ENCODE measurements at places on chromosomes 3 and 15.

DNA sequence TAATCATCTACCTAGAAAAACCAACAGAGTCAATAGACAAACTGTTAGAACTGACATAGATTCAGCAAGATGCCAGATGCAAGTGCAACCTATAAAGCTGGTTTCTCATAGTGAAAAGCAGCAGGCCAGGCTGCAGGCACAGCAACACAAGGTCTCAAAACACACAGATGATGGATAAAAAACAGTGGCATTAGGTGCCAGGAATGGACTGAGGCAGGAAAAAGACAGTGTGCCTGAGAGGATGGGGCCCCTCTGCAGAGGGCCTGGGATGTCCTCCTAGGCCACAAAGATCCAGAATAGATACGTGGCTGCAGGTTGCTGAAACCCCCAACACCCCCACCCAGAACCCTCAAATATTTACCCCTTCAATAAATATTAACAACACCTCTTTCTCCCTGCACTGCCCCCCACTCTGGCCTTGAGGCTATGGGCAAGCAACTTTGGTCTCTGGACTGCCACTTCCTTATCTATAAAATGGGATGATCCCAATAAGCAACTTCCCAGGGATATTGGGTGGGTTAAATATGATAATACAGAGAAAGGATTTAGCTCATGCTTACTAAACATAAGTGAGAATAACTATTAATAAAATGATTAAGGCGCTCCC is 35.2 kb upstream of the FGD5 start:
- no peak for DNase-seq

GRCh38 chr15:77630956-77631744 is 1.6 kb downstream of the LINGO1 start:
- DNase-seq, result no peak

- no peak for DNase-seq
Measured at GRCh38 chr3:184368116-184368515, 6.6 kb downstream of the POLR2H start.

- no peak for DNase-seq
Measured at GRCh38 chr3:29486096-29486495, 205.2 kb downstream of the RBMS3 start.

- no peak for DNase-seq
Measured at GRCh38 chr15:96350934-96351724, 20.6 kb downstream of the NR2F2 start.

DNA sequence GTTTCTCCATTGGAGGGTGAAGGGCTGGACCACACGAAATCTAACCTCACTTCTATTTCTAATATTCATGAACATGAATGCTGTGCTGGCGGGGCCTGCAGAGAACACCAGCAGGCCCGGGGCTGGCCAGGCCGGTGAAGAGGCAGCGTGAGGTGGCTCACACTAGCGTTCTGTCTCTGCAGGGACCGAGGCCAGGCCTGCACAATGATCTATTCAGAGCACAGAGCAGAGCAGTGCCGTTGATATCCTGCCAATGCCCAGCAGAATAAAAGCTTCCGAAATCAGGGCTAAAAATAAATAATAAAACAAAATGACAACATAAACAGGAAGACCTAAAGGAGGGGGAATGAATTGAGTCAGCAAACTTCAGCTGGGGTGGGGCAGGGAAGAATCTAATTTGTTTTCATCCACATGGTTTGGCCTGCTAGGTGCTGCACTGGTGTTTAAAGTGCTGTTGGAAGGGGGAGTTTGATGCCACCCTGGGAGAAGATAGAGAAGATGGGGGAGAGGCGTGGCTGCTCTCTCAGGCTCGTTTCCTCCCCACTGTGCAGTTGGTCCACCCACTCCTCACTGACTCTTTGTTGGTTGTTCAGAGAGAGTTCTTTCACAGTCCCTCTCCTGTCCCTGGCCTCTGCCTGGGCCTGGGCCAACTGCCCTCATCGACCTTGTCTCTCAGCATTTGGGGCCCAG is 837.1 kb downstream of the AGBL1 start:
- no peak for DNase-seq

GRCh38 chr3:127660621-127661251 is 12.0 kb upstream of the ABTB1 start:
- no peak for DNase-seq

DNA sequence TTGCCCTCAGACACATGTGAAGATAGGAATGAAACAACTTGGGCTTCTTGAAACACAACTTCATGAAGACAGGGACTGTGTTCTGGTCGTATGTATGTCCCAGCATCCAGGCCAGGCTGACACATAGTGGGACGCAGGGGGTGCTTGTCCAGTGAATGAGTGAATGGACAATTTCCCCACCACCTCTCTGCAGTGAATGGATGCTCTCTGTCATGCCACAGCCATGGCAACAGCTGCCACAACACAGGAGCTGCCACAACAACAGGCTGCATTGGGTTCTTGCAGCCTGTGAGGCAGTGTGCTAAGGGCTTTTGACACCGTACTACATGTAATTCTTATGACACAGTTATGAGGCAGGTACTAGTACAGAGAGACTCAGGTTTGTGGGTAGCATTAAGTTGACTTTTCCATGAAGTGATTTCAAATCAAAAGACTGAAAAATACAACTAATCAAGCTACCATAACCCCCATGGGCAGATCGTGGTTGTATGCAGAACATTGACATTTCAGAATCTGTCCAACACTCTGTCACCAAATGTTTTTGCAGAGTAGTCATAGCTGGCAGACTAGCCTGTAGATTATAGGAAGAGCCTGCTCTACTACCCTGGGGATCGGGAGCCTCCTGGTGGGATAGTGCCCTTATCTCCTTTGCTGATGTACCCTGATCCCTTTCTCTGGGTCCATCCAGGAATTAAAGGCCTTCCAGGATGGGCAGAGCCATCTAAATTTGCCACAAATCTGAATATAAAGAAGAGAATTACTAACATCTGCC is 40.8 kb downstream of the CLSTN2 start:
- no peak for DNase-seq
